Progenitor cell of endocrine pancreas (in vitro differentiated cells): ENCODE measurements at places on chromosomes 5 and 9. TPM values are rescaled to one million over a fixed set of nuclear protein-coding genes. Genes with fewer than 3 reads are reported as not detected.

GRCh38 chr9:18296702-18297055 lies 177.3 kb upstream of the ADAMTSL1 start:
- DNase-seq, result no peak
- no peak overlapping the region for H3K27ac ChIP-seq
- H3K4me1 ChIP-seq, result peaks cover 6% of the 10 kb centered on the region

- H3K27ac ChIP-seq, result no peak overlapping the region
- no peak overlapping the region for H3K4me3 ChIP-seq
- H3K4me1 ChIP-seq, result peaks cover 40% of the 10 kb centered on the region
Observed at GRCh38 chr9:4301296-4301695, 1.4 kb upstream of the GLIS3 start.

Gene ZDHHC21
- total RNA-seq, result 20.0 and 21.2 TPM in 2 replicates

Gene TAF11L2
- total RNA-seq, result not detected in 2 replicates

Gene IL9
- total RNA-seq, result not detected in 2 replicates
